Mammary epithelial cell (primary cell): ENCODE measurements at places on chromosomes 16 and 17. TPM values are rescaled to one million over a fixed set of nuclear protein-coding genes. Genes with fewer than 3 reads are reported as not detected.

The MRPL58 gene
- 43.2 and 62.2 TPM in 2 replicates for total RNA-seq

The DOC2A gene
- total RNA-seq = 0.80 and 0.89 TPM in 2 replicates

The FLII gene
- total RNA-seq = 439 and 487 TPM in 2 replicates

The FSCN2 gene
- total RNA-seq = 0.47 TPM in 1 of 2 replicates, not detected in the other

The ACSF3 gene
- 18.0 TPM for total RNA-seq

The C16orf54 gene
- not detected for total RNA-seq

The TBC1D3C gene
- not detected for total RNA-seq

The NPIPA8 gene
- not detected for total RNA-seq

The TUBD1 gene
- 2.6 and 4.1 TPM in 2 replicates for total RNA-seq

The MIF4GD gene
- total RNA-seq = 14.6 and 19.7 TPM in 2 replicates

The FAM20A gene
- total RNA-seq = not detected in 2 replicates

The KRTAP9-8 gene
- not detected for total RNA-seq

The KRT222 gene
- 0.91 and 0.94 TPM in 2 replicates for total RNA-seq

The APOBR gene
- 0.08 and 0.09 TPM in 2 replicates for total RNA-seq
